ENCODE measurements at places on chromosomes 1 and 21.

DNA sequence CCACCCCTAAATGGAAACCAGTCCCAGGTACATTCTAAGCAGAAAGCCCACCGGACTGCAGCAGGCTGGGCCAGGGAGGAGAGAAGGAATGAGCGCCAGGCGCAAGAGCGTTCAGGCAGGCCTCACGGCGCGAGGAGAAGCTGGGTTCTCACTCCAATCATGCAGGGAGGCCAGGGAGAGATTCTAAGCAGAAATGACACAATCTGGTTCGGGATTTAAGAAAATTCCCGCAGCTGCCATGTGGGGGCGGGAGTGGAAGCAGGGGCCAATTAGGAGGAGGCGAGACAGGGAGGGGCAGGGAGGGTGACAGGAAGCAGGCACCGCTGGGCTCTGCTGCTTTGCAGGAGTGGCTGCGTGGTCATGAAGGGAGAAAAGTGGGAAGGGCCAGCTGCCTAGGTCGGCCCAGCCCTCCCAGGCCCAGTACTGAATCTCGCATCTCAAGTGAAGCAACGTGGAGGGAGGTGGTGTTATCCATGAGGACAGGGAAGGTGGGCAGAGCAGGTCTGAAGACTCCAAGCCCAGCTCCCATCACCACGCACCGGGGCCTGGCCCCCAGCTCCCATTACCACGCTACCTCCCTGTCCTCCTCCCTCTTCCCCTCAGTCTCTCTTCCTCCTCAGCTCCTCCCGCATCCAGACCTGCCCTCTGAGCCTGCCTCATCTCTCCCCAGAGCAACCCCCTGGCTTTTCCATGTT is 11.8 kb downstream of the NPHP4 start:
- no peak for DNase-seq

DNA sequence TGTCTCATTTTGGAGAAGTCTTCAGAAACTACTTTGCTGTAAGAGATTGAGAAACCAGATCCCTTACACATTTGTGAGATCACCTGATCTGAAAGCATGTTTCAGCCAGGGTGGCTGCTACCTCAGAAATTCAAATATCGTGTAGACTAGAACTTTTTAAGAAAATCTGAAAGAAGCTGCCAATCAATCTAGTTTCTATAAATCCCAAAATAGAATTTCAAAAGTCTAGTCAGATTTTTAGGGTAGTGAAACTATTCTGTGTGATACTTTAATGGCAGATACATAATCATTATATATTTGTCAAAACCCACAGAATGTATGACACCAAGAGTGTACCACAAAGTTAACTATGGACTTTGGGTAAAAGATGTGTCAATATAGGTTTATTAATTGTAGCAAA is 79.9 kb upstream of the PLPPR5 start:
- no peak for DNase-seq

GRCh38 chr1:56463376-56463775 is 116.0 kb downstream of the PLPP3 start:
- no peak for DNase-seq

- no peak for DNase-seq
Observed at GRCh38 chr21:36589352-36589971, 109.5 kb upstream of the SIM2 start.

DNA sequence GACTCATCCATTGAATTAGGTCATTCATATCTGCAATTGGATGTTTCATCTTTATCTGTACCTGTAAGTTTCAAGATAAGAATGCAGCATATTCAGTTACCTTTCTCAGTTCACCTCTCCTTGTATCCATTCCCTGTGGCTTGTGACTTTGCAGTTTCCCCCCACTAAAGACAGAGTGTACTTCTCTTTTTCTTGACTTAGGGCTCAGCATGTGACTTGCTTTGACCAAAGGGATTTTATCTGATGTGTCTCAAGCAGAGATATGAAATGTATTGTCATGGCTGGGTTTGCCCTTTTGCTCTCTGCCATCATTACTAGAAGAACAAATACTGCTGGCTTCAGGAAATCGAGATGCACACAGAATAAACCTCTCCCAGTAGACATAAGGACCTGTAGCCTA is 754.8 kb downstream of the ADGRL2 start:
- no peak for DNase-seq

GRCh38 chr1:115888976-115889375 is 48.0 kb upstream of the NHLH2 start:
- DNase-seq = no peak

DNA sequence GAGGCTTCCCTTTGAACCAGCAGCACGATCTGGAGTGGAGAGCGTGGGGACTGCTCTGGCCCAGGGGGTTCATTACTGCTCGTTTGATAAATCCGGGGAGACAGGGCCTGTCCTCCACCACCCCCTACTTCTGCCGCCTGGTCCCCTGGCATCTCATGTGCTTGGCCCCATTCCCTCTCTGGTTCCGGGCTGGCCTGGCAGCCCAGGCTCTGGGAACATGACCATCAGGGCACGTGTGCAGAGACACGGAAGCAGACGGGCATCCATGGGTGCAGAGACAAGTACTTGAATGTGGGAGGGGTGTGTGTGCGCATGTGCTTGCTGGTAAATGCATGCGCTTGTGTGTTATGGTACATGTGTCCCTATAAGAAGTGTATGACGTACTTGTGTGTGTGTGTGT is 75.5 kb downstream of the KIRREL1 start:
- no peak for DNase-seq

DNA sequence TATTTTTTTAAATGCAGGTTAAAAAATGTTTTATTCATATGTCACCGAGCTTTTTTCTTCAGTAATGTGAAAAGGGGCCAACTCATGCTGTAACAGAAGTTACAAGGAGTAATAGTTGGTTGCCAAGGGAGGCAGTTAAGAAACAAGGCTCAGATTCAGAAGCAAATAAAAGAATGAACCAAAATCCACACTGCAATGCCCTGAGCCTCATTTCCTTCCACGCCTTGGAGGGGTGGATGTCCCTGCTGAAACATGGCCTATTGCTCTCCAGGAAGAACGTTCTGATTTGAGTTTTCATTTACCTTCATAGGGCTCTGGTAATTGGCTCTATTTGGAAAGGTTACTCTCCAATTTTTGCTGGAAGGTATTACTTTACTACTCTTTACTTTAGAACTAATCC is 24.4 kb downstream of the ALG14 start:
- DNase-seq = no peak

- peak; percentile 50 for DNase-seq
Observed at GRCh38 chr1:119968068-119968492, 71.8 kb upstream of the ADAM30 start.

GRCh38 chr1:98546319-98546718 is 115.2 kb upstream of the SNX7 start:
- DNase-seq = no peak

GRCh38 chr1:238318294-238319110 is 427.8 kb upstream of the ZP4 start:
- DNase-seq = no peak

DNA sequence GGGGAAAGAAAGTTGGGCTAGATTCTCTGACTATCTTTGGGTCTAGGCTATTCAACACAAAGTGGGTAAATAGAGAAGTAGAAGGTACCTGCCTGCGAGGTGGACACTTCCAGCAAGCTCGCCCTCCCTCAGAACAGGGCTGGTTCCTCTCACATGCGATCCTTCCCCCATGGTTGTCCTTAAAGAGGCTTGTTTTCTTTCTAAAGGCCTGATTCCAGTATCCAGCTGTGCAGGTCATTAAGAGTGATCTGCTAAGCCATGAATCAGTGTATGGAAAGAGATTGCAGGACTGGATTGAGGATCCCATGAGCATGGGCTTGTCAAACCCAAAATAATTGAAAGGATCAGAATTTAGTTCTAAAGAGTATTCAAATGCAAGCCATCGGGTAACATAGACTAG is 189.0 kb downstream of the URB2 start:
- DNase-seq = no peak

- no peak for DNase-seq
Observed at GRCh38 chr1:39269349-39269748, 64.9 kb downstream of the MACF1 start.

DNA sequence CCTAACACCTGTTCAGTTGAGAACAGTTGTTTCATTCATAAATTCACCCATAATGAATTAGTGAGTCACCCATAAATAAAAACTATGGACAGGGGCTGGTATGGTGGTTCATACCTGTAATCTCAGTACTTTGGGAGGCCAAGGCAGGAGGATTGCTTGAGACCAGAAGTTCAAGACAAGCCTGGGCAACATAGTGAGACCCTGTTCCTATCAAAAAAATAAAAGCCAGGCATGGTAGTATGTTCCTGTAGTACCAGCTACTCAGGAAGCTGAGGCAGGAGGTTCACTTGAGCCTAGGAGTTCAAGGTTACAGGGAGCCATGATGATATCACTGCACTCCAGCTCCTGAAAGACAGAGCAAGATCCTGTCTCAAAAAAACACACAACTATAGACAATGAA is 79.0 kb downstream of the GTF2B start:
- DNase-seq = no peak

Measured in T follicular helper cell (primary cell).